IPS DF 19.7 (cell line): ENCODE measurements at places on chromosomes 12 and 14.

DNA sequence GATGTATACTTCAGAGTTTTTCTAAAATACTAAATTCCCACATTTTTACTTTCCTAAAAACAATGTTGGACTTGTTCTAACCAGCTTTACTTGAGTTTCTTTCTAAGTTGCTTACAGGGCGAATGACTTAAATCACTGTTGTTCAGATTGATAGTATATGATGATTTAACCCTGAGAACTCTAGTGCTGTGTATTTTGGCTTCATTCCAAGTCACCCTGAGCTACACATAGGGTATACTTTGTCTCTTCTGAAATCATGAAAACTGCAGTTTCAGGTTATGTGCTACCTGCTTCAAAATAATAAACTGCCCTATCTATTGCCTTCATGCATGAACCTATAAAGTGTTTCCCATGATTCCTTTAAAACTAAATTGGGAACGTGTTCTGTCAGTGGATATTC is 162.5 kb upstream of the PDE3A start:
- no peak for DNase-seq

DNA sequence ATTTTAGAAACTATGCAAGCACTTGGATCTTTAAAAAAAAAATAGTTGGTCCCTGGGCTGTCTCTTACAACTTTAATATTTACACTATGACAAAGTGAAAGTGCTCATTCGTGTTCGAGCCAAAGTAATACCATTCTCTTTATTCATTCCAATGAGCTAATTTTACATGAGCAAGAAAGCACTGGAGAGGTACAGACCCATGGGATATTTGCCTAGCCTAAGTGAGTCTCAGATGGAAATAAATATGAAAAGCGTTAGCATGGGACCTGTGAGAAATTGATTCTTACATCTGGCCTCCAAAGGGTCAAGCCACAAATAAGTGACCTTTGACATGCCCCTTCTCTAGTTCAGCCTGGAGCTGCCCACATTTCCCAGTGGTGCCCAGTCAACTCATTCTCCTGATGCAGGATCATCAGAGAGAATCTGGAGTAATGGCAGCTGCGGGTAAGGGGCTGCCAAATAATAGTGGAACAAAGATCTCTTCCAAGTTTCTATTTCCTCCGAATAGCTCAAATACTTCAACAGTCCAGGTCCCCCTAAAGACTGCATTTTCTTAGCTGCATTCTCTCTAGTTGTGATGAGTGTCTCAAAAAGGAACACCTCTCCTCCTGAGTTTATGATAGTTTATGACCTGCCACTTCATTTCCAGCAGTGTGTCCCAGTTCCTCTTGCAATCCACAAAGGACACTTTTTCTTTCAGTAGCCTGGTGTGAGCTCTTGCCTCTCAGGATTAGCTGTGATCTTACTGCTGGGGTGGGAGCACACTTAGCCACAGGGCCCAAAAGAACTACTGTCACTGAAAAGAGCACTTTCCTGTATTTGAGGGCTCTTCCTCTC is 208.2 kb downstream of the DAD1 start:
- no peak for DNase-seq

- DNase-seq = no peak
Measured at GRCh38 chr12:52521568-52522266, 1.5 kb upstream of the KRT5 start.

- no peak for DNase-seq
Measured at GRCh38 chr14:56108057-56108456, 10.2 kb upstream of the PELI2 start.

DNA sequence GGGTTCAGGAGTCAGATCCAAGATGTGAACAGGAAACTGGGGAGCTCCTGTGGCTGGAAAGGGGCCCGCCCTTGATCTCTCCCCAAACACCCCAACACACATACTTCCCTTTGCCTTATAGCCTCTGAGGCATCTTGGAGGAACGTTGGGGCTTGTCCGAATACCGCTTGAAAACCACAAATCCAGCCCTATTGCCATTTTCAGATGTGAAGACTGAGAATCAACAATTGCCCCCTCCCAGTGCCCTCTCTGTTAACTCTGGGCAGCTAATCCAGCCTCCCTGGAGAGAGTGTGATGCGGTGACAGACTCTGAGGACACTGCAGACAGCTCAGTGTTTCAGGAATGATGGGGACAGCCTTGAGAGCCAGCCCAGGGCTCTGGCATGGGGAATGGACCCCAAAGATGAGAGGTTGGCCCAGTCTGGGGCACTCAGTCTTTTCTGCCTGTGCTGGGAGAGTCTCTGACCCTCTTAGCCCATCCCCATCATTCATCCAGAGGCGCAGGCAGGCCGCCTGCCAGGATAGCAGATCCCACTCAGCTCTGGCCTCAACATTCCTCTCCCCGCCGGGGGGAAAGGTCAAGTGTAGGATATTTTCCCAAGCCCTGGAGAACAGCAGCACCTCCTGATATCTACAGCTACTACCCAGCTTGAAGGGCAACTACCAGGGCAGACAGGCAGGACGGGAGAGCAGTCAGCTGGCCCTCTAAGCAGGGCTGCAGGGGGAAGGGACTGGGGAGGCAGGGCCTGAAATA is 24.6 kb upstream of the LTBP2 start:
- DNase-seq = no peak

GRCh38 chr12:59736786-59737185 is 141.0 kb downstream of the SLC16A7 start:
- no peak for DNase-seq

DNA sequence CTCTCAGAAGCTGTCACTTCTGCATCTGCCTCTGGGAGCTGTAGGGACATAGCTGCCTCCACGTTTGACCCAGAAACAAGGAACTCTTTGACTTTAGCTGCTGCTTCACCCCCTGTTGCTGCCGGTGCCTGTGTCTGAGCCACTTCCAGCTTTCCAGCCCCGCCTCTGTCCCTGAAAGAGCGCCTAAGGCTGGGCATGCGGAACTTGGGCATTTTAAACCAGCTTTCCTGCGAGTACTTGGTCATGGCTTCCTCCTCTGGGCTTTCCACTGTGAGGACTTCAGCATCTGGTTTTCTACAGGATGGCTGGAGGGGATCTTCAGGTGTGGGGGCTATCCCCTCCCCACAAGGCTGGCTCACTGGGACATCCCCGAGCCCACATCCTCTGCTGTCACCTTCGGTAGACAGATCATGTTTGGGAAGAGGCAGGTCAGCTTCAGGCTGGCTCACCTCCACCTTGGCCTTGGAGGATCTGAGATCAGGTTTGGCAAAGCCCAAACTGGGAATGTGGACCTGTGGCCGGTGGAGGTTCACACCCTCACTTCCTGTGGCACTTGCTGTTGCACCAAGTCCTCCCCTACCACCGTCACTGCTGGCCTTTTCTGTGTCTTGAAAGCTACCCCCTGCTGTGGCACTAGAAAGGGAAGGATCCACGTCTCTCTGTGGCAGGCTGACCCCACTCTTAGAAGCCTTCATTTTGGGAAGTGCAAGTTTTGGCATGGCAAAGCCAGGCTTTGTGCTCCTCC is 15.2 kb downstream of the PLD4 start:
- DNase-seq = no peak

DNA sequence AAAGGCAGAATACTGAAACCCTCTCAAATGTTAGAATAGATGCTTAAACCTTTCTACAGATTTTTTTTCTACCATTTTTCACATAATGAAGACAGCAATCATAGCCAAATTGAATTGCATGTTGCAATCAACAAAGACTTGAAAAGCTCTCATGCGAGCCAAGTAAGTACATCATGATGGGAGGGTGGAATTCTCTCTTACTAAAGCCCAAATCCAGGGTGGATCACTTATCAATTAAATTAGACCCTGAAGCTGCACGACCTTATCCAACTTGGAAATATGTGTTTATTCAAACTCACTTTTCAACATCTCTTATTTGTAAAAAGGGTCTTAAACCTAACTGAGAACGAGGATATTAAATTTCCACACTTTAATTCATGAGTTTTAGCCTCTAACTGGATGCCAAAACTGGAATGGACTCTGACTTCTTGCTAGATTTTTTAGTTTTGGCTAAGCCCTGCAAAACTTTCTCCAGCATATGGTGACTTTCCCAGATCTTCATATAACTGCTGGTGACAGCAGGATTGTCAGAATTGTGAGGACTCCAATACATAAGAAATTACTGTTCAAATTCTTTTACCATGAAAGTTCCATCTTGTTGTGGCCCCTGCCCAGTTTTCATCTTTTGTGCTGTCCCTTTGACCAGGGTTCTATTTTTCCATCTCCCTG is 53.6 kb downstream of the HECTD4 start:
- DNase-seq = no peak

- DNase-seq = no peak
Measured at GRCh38 chr14:103696070-103696402, 19.2 kb downstream of the XRCC3 start.

GRCh38 chr12:106282457-106283097 is 20.0 kb upstream of the TCP11L2 start:
- DNase-seq = no peak

GRCh38 chr14:39977198-39977597 is 545.0 kb upstream of the FBXO33 start:
- DNase-seq = no peak

- DNase-seq = no peak
Measured at GRCh38 chr12:23753628-23754365, 195.7 kb downstream of the SOX5 start.

GRCh38 chr12:72872238-72872887 is 600.2 kb downstream of the TRHDE start:
- peak; percentile 9 for DNase-seq

DNA sequence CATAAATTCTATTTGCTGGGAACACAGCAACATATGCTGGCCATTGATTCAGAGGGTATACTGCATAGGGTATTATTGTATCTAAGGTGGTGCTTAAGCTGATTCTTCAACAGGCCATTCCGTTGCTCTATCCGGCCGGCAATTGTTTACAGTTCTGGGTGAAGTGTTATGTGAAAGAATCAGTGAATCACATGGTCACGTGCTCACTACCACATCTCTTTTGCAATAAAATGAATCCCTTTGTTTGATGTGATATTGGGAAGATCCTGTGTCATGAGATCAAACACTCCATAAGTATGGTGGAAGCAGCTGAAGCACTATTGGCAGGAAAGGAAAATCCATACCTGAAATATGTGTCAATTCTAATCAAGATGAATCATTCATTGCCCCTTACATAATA is 7.6 kb upstream of the USP15 start:
- no peak for DNase-seq

- no peak for DNase-seq
Measured at GRCh38 chr12:6288235-6288634, 22.2 kb upstream of the PLEKHG6 start.

- no peak for DNase-seq
Measured at GRCh38 chr14:105401699-105402098, 3.4 kb downstream of the TEX22 start.
